Activated CD4-positive, alpha-beta T cell treated with anti-CD3 and anti-CD28 coated beads for 36 hours (primary cell): ENCODE measurements at places on chromosomes 2 and 18.

GRCh38 chr18:67742954-67743353, 226.4 kb upstream of the DSEL start:
- H3K27ac ChIP-seq: no peak overlapping the region
- no peak for DNase-seq
- no peaks in the 10 kb centered on the region for H3K27me3 ChIP-seq

GRCh38 chr2:23753291-23754010, 173.5 kb downstream of the ATAD2B start:
- H3K27ac ChIP-seq: no peak overlapping the region
- H3K27me3 ChIP-seq: no peaks in the 10 kb centered on the region
- H3K4me3 ChIP-seq: no peak overlapping the region
- H3K4me1 ChIP-seq: peaks cover 2% of the 10 kb centered on the region

DNA sequence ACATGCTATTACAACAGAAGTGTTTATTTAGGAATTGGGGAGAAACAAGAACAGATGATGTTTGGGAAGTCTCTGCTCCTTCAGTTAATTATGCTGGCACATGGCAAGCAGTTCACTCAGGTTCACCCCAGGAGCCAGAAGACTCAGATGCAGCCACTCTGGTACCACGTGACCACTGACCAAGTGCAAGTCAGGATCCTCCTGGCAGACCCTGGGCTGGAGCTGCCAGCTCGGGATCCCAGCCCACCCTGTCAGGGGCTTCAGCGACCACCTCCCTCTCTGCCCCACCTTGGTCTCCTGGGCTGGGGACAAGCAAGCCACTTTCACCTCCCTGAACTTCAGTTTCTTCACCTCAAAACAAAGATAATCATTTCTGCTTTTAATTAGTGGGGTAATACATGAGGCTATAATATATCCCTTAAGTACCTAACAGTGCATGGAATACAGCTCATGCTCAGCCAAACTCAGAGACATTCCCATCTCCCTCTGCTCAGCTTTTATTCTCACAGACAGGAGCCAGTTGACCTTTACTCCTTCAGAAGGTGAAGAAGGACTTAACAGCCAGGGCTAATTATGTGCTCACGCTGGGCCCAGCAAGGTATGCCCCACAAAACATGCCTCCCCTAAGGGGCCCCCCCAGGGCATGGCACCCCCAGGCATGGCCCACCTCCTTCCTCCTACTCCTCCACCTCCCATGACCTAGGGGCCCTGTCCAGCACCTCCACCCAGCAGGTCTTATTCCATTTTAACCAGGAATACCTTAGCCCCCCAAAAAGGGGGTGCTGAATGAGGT, 11.8 kb downstream of the CRACDL start:
- no peak overlapping the region for H3K27ac ChIP-seq
- peaks cover 3% of the 10 kb centered on the region for H3K27me3 ChIP-seq
- H3K4me1 ChIP-seq: no peaks in the 10 kb centered on the region
- H3K4me3 ChIP-seq: no peak overlapping the region

GRCh38 chr2:211329421-211329820, 773.0 kb downstream of the CPS1 start:
- no peak overlapping the region for H3K27ac ChIP-seq
- no peak for DNase-seq
- H3K36me3 ChIP-seq: no peaks in the 10 kb centered on the region
- H3K4me3 ChIP-seq: no peak overlapping the region
- H3K4me1 ChIP-seq: no peaks in the 10 kb centered on the region

GRCh38 chr2:25377822-25378421, 36.2 kb upstream of the DNMT3A start:
- DNase-seq: peak; percentile 7
- H3K36me3 ChIP-seq: no peaks in the 10 kb centered on the region
- no peaks in the 10 kb centered on the region for H3K27me3 ChIP-seq
- peak overlapping the region; percentile 92 for H3K27ac ChIP-seq
- peaks cover 42% of the 10 kb centered on the region for H3K4me1 ChIP-seq

- H3K4me1 ChIP-seq: no peaks in the 10 kb centered on the region
- no peak overlapping the region for H3K27ac ChIP-seq
- H3K36me3 ChIP-seq: no peaks in the 10 kb centered on the region
- no peaks in the 10 kb centered on the region for H3K27me3 ChIP-seq
- DNase-seq: no peak
- no peak overlapping the region for H3K4me3 ChIP-seq
Observed at GRCh38 chr2:228581731-228582130, 400.2 kb upstream of the SPHKAP start.

DNA sequence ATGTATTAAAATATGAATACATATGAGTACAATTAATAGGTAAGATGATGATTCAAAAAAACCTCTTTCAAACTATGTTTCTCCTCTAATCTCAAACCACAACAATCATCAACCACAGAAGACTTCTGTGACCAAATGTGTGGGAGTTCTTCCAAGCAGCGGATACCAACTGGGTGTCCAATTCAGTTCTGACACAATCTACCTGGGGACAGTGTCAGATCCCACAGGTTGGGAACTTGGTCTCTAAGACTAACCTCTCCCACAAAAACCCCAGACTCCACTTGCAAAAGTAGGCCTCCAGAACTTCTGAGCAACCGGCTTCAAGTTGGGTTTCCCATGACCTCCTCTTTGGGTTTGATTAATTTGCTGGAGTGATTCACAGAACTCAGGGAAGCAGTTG, 26.9 kb downstream of the FASTKD1 start:
- H3K4me3 ChIP-seq: no peak overlapping the region
- no peak for DNase-seq
- peaks cover 2% of the 10 kb centered on the region for H3K4me1 ChIP-seq
- H3K27ac ChIP-seq: no peak overlapping the region
- peaks cover 19% of the 10 kb centered on the region for H3K36me3 ChIP-seq
- no peaks in the 10 kb centered on the region for H3K27me3 ChIP-seq

DNA sequence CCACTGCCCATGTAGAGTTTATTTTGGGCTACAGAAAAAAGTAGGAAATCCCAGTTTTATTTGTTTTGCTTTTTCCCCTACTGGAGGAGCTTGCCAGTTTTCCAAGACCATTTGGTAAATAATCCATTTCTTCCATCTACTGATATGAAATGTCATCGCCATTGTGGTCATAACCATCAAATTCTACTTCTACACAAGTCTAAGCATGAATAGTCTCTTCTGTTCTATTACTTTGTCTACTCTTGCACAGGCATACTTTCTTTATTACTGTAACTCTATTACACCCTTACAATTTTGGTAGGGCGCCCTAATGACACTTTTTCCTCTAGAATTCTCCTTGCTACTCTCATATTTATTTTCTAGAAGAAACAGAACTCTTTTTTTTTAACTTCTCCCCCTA, 120.7 kb downstream of the ATAD2B start:
- DNase-seq: no peak
- peaks cover 9% of the 10 kb centered on the region for H3K36me3 ChIP-seq
- H3K4me1 ChIP-seq: peaks cover 12% of the 10 kb centered on the region

DNA sequence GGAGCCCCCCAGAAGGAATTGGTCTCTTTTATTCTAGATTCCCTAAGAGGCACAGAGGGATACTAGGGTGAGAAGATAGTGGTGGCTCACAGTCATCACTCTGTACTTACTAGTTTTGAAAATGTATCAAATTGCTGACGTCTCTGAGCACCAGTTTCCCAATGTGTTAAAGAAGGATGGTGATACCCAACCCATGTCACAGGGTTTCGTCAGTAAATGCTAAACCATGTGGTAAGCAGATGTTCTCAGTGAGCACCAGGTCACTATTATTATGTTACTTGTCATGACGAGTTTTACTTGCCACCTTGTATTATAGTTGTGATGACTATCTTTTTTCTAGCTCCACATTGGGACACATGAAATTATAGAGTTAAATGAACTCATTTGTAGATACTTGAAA, 54.7 kb downstream of the NEDD4L start:
- H3K27me3 ChIP-seq: peaks cover 4% of the 10 kb centered on the region
- no peak overlapping the region for H3K4me3 ChIP-seq
- DNase-seq: no peak
- no peak overlapping the region for H3K27ac ChIP-seq

- H3K4me3 ChIP-seq: no peak overlapping the region
- H3K36me3 ChIP-seq: no peaks in the 10 kb centered on the region
- H3K4me1 ChIP-seq: no peaks in the 10 kb centered on the region
- DNase-seq: no peak
- no peak overlapping the region for H3K27ac ChIP-seq
- H3K27me3 ChIP-seq: no peaks in the 10 kb centered on the region
Observed at GRCh38 chr18:43160509-43160908, 45.0 kb upstream of the RIT2 start.

DNA sequence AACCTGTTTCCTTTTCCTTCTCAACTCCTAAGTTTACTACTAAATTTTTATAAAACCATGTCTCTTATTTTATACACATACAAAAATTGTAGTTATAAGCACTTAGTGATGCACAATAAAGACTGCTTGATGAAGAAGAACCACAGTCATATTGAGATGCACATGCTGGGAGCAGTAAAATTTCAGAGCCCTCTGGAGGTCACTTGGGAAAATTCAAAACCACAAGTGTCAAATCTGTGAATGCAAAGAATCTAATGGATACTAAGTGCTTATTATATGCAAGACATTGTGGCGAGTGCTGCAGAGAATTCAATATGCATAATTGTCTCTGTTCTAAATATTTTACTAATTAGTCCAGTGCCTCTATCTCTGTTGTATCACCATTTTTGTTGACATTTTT, 180.5 kb downstream of the VWC2L start:
- DNase-seq: no peak
- no peak overlapping the region for H3K27ac ChIP-seq
- no peaks in the 10 kb centered on the region for H3K36me3 ChIP-seq
- no peaks in the 10 kb centered on the region for H3K4me1 ChIP-seq
- peaks cover 2% of the 10 kb centered on the region for H3K27me3 ChIP-seq
- no peak overlapping the region for H3K4me3 ChIP-seq

GRCh38 chr2:26521054-26521912, 43.4 kb upstream of the OTOF start:
- no peaks in the 10 kb centered on the region for H3K36me3 ChIP-seq
- no peak overlapping the region for H3K4me3 ChIP-seq
- peak; percentile 43 for DNase-seq
- peaks cover 18% of the 10 kb centered on the region for H3K4me1 ChIP-seq

- H3K4me3 ChIP-seq: no peak overlapping the region
- no peaks in the 10 kb centered on the region for H3K27me3 ChIP-seq
- DNase-seq: no peak
- no peak overlapping the region for H3K27ac ChIP-seq
Observed at GRCh38 chr2:7206111-7206810, 289.0 kb downstream of the RNF144A start.

DNA sequence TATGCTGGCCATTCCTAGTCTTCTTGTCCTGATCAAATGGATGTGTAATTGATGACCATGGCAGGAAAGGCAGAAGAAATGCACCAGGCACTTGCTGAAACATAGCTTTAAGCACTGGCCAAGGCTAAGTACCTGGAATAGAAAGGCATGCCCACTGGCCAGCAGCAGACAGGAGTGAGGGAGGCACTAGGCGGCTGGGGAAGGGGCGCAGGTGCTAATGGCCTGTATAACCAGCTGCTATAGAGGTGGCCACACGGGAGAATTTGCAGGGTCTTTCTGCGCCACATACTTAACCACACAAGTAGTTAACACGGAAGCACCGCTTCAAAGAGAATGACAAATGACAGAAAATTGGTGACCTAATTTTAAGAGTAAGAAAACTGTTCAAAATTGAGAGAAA, 66.3 kb upstream of the CHRNA1 start:
- no peaks in the 10 kb centered on the region for H3K27me3 ChIP-seq
- no peak for DNase-seq
- H3K4me1 ChIP-seq: peaks cover 32% of the 10 kb centered on the region
- H3K36me3 ChIP-seq: peaks cover 7% of the 10 kb centered on the region

DNA sequence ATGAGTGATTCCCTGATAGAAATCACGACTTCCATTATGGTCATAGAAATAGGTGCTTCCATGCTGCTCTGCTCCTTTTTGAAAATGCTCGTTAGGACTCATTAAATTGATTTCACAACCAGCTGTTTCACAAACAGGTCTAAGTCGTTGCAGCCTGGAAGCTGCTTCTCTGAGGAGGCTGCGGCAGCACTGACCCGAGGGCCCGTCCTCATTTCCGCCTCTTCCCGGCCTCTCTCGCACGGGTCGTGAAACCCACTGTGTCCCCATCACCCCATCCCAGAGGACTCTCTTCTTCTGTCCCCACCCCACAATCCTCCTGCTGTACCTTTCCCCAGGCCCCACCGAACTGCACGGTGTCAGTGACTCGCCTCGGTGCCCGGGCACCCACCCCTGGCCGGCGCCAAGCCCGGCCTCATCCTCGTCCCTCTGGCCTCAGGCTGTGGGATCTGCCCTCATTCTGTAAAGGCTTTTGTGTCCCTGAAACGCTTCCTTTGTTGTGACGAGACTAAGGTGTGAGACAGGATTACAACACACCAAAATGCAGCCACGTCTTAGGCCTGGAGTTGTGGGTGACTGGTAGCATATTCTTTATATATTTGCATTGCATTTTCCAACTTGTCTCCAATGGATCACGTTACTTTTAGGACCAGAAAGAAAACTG, 112.7 kb upstream of the CTDP1 start:
- no peaks in the 10 kb centered on the region for H3K36me3 ChIP-seq
- no peaks in the 10 kb centered on the region for H3K27me3 ChIP-seq

GRCh38 chr2:204110751-204111516, 174.4 kb downstream of the ICOS start:
- no peaks in the 10 kb centered on the region for H3K36me3 ChIP-seq
- H3K27me3 ChIP-seq: peaks cover 2% of the 10 kb centered on the region
- H3K27ac ChIP-seq: peak overlapping the region; percentile 84
- peak overlapping the region; percentile 58 for H3K4me3 ChIP-seq

DNA sequence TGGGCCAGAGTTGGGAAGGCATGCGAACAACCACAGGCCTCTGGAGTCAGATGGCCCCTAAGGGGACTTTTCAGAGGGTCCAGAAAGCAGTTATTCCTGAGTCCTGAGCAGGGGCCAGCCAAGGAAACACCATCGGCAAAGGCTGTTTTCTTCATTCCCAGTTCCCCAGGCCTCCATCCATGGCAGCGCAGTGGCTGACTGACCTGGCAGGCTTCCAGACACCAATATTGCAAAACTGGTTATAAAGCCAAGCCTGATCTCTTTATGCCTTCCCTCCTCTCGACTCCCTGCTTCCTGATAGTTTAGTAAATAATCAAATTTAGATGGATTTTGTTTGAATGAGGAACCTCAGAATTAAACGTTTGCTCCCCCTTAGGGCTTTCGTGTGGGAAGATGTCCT, 133.4 kb upstream of the ITGA6 start:
- no peak for DNase-seq
- H3K36me3 ChIP-seq: no peaks in the 10 kb centered on the region
- H3K4me1 ChIP-seq: no peaks in the 10 kb centered on the region
- H3K27ac ChIP-seq: no peak overlapping the region
- H3K27me3 ChIP-seq: peaks cover 6% of the 10 kb centered on the region
